ENCODE measurements at places on chromosomes 7 and 10.

DNA sequence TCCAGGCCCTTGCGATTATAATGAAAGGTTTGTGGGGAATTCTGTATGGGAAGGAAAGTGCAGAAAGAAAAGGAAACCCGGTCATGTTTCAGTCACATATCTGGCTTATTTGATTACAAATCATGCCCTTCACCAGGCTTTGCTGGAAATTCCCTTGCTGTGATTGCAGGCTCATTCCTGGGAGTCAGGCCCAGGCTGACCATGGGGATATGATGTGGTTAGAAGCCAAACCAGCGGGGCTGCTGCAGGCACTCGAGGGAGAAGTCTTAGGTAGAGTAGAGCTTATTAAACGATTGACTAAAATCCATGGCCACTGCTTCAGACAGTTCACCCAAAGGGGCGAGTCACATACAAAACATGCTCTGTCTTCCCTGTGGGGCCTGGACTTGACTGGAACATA, 16.2 kb downstream of the PKD1L1 start:
- no peak for DNase-seq

DNA sequence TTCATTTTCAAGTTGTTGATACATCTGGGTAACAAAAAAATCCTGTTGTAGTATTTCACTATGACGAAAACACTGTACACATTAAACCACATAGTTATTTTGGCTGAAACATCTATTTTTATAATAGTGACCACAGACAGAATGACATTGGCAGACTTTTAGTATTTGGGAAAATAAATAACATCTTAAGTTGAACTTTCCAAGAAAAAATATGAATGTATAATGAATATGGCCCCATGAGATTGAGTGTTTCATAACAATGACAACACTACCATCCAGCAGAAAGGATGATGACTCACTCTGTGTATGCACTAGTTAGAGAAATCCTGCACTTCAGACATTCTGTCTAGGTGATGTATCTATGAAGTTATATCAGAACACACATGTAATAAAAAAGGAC, 118.1 kb downstream of the SEMA3D start:
- no peak for DNase-seq

DNA sequence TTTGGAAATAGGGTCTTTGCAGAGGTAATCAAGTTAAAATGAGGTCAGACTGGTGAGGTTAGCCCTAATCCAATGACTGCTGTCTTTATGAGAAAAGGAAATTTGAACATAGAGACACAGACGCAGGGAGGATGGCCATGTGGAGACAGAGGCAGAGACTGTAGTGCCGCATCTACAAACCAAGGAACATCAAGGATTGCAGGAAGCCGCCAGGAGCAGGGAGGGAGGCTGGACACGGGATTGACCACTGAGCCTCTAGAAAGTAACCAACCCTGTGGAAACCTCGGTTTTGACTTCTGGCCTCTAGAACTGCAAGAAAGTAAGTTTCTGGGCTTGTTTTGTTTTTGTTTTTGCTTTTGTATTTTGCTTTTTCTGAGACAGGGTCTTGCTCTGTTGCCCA, 68.4 kb upstream of the ADAM12 start:
- no peak for DNase-seq

GRCh38 chr7:137953665-137954470, 48.0 kb downstream of the CREB3L2 start:
- DNase-seq = peak; percentile 12

DNA sequence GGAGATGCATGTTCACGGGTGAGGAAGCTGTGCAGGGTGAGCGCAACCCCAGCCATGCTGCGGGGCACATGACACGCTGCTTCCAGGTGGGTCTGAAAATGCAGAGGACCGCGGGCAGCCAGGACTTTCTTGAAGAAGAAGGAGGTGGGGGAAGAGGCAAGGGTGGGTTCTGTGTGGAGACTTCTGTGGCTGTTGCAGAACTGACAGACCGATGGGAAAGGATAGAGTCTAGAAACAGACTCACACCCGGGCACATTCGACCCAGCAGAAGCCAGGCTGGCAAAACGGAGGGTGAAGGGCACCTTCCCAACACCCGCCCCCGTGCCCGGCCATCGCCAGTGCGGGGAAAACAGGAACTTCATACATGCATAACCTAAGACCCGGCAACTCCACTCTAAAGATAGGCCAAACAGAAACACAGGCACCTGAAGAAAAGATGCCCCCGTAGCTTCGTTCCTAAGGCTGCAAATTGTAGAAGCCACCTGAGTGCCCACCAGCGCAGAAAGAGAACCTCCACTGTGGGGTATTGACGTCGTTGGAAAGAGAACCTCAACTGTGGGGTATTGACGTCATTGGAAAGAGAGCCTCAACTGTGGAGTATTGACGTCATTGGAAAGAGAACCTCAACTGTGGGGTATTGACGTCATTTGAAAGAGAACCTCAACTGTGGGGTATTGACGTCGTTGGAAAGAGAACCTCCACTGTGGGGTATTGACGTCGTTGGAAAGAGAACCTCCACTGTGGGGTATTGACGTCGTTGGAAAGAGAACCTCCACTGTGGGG, 4.8 kb upstream of the KNDC1 start:
- DNase-seq = no peak

DNA sequence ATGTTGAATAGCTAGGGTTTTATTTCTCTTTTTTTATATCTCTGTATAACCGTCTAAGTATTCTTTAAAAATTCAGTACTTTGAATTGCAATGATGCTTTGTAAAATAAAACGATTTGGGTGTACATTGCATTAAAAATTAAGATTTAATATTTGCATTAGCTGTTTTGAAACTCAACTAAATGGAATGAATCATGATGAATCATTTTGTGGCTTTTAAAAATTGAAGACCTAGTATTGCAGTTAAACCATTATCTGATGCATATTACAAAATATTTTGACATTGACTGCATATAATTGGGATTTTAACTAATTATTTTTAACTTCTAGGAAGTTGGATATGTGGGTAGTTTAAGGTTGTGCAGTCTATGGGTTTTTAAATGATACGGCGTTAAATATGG, 314.0 kb downstream of the CDK14 start:
- no peak for DNase-seq

DNA sequence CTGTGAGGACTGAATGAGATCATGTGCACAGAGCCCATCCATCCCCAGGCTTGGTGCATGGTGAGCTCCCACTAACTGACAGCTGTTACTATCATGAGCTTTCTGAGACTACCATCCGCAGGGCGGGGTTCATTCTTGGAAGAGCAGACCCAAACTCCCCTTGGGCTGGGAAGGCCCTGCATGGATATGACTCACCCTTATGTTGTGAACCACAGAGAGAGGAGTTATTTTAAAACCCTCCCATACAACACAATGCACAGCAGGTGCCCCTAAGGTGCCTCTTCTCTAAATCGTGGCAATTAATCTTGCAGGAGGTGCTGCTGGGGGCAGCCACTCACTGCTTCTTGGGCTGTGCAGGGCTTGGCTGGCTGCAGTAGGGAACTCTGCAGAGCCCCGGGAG, 219.1 kb downstream of the GFRA1 start:
- DNase-seq = no peak

DNA sequence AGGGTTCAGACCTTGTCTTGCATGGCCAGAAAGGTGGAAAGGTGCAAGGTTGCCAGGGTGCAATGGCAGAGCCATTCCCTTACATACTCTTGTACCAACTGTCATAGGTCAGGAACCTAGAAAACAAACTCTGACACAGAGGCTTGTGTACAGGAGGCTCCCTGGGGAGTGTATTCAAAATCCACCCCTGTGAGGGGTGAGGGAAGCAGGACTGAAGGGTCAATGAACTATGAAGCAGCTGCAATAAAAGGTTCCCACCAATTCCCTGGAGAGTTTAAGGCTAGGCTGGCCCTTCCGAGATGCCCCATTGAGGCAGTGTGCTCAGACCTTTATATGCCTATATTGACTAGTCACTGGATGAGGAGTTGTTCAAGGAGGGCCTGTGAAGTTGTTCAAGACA, 13.9 kb upstream of the CUZD1 start:
- DNase-seq = no peak

- DNase-seq = peak; percentile 47
Measured at GRCh38 chr10:132294561-132295318, 13.0 kb downstream of the STK32C start.

- DNase-seq = peak; percentile 50
Measured at GRCh38 chr7:73487486-73487885, 34.6 kb downstream of the BAZ1B start.

DNA sequence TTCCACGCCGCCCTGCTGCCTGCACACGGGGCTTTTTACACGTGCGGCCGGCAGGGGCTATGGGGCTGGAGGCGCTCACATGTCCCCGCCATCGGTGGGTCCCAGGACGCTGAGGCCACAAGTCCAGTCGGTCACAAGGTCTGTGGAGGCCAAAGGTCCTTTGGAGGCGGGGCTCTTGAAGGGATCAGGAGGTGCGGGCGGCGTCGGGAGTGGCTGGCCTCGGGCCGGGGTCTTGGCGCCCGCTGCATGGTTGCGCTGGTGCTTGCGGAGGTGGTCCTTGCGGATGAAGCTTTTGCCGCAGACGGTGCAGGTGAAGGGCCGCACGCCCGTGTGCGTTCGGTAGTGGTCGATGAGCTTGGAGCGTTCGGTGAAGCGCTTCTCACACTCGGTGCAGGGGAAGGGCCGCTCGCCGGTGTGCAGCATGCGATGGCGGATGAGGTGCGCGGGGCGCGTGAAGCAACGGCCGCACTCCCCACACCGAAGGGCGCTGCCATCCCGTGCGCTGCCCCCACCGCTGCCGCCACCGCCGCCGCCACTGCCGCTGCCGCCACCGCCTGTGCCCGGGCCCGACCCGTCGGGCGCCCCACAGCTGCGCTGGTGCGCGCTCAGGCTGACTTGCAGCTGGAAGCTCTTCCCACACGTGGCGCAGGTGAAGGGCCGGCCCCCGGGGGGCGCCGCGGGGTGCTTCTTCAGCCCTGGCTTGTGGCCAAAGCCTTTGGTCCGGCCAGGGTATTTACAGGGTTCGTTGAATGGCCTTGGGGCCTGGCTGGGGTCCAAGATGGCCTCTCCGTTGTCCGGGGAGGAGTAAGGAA, 13.7 kb upstream of the ZNF777 start:
- DNase-seq = no peak

GRCh38 chr10:103718247-103718620, 137.1 kb downstream of the SH3PXD2A start:
- DNase-seq = no peak

GRCh38 chr7:28613262-28613661, 200.9 kb downstream of the CREB5 start:
- no peak for DNase-seq

DNA sequence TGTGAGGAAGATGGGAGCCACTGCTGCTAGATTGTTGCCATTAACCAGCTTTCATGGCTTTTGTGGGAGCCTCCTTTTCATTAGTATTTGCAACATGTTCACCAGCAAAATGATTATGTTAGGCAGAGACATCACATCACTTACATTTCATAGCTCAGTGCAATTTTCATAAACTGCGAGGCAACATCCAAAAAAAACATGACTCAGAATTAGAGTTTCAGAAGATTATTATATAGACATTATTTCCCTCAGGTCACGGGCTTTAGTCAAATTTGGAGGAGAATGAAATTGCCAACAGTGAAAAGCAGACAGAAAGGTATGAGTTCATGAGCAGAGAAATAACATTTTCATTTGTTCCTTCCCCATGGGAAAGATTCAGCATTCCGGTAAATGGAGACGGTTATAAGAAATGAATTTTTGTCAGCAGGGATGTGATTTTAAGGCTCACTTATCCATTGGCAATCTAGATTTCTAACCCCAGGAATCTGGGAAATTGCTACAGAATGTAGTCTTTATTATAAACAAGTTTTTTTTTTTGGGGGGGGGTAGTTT, 573.2 kb downstream of the AUTS2 start:
- DNase-seq = no peak

GRCh38 chr7:51304729-51305128, 11.9 kb downstream of the COBL start:
- no peak for DNase-seq

DNA sequence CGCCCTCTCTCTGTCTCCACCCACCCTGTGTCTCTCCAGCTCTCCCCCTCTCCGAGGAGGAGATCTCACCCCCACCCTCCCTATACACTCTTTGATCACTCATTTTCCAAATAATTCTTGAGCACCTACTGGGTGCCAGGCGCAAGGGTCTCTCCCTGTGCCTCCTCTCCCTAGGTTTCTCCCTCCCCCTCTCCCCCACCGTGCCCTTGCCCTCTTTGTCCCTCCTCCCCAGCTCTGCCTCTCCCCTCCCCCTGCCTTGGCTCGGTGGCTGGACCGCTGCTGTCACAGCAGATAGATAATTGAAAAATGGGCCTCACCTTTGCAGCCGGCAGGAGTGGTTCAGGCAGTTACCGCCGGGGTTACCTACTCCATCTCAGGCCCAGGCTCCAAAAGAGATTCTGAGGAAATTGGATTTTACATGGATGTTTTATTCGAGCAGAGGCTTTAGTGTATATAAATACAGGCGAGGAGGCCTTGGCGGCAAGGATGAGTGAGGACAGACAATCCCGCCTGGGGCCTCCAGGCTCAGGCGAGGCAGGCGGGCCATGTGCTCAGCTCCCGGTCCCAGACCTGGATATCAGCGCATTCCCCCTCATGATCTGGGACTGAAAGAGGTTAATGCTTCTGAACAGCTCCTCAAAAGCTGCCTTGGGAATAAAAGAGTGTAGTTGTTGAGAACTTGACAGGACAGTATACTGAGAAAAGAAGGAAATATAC, 60.8 kb upstream of the BTRC start:
- no peak for DNase-seq

- no peak for DNase-seq
Measured at GRCh38 chr10:14380746-14381145, 50.0 kb upstream of the FRMD4A start.

DNA sequence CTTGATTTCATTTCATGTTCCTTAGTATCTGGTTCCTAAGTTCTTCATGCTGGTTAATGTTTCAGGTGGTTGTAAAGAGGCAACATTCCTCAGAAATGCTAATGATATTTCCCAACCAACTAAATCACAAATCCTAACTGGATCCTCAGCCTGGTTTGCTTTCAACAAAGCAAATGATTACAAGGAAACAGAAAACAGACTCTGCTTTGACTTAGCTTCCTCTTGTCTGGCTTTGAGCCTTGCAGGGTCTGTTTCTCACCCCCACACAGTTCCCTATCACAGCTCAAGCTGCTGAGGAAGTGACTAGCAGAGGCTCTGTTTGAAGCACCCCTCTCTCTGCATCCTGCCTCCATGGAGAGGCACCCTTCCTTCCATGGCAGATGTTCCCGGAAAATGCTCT, 130.2 kb upstream of the CTTNBP2 start:
- peak; percentile 17 for DNase-seq

- DNase-seq = no peak
Measured at GRCh38 chr7:30911133-30911532, 520 bp upstream of the AQP1 start.

DNA sequence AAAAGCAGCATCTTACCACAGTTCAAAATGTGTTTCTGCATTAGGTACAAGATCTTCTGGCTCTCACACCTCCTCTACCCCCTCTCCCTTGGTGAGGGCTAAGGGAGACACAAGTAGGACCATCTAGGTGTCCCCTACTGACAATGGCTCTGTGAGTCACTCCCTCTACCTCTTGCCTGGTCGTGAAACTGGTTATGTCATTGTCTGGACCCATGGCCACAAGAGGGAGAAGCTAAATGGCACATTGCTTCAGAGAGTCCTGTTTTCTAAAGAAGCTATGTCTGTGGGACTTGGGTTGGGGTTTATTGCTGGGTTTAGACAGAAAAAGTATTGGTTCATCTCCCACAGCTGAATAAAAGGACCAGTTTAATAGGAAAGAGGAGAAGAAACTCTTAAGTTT, 4.0 kb upstream of the PLXNA4 start:
- DNase-seq = no peak

All from OCI-M1 (cell line).